ENCODE measurements at places on chromosomes 2 and 18.

- no peak for DNase-seq
These were observed 76.1 kb upstream of the DNMT3A start for GRCh38 chr2:25417715-25418369.

DNA sequence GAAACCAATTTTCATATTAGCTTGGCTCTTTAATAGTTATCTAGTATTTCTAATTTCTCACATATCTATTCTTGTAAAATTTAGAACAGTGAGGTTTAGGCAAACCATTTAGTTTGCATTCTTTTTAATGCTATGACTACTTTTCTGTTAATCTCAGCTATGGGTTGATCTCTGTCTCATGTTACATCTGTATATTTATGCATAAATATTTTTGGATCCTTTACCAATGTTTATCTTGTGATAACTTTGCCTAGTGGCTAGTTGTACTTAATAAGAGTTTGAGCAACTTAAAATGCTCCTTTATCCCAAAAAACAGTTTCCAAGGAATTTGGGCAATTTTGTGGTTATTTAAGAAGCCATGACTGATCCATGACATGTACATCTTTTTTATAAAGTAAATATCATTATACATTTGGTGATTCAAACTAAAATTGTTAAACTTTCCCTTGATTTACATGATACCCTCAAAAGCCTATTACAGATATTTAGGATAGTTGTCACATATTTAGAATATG lies 86.3 kb downstream of the R3HDM1 start:
- DNase-seq, result no peak

GRCh38 chr18:1505856-1506255 lies 601.2 kb downstream of the ADCYAP1 start:
- DNase-seq, result no peak

- no peak for DNase-seq
These were observed 47.0 kb downstream of the RRM2 start for GRCh38 chr2:10169581-10169980.

- DNase-seq, result no peak
These were observed 33.6 kb downstream of the RASGRP3 start for GRCh38 chr2:33509908-33510585.

- no peak for DNase-seq
These were observed 3.3 kb downstream of the KLHL29 start for GRCh38 chr2:23388294-23388693.

DNA sequence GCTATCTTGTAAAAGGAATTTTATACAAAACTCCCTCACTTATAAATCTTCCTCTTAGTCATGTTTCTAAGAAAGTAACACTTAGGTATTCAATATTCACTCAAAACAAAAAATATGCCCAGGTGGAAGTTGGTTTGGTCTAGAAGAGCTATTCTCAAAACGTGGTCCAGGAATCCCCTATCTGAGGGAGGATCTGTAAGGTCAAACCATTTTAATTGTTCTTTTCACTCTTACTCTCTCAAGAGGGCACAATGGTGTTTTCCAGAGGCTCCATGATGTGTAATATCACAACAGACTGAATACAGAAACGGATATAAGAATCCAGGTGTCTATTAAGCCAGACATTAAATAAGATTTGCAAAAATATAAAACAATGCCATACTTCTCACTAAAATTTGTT lies 9.9 kb downstream of the MOB1A start:
- DNase-seq, result no peak

DNA sequence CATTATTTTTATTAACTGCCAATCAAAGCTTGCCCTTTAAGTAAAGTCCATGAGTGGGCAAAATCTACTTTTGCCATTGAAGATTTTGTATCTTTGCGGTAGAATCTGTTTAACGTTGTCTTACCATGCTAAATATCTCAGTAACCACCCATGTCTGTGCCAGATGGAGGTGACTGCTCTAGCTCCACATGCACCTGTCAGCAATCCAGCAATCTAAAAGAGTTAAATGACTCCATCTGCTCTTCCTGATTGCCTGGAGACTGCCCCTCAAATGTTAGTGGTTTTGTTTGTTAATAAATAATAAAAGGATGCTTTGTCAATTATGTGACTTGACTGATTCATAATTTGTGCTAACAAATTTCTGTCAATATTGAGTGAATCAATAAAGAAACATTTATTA lies 141.7 kb downstream of the RBM43 start:
- DNase-seq, result no peak

- DNase-seq, result no peak
These were observed 82.3 kb downstream of the FAM117B start for GRCh38 chr2:202716953-202717597.

GRCh38 chr2:113211226-113212105 lies 37.7 kb downstream of the PSD4 start:
- no peak for DNase-seq

- DNase-seq, result no peak
These were observed 75.4 kb downstream of the CSRNP3 start for GRCh38 chr2:165544897-165545296.

DNA sequence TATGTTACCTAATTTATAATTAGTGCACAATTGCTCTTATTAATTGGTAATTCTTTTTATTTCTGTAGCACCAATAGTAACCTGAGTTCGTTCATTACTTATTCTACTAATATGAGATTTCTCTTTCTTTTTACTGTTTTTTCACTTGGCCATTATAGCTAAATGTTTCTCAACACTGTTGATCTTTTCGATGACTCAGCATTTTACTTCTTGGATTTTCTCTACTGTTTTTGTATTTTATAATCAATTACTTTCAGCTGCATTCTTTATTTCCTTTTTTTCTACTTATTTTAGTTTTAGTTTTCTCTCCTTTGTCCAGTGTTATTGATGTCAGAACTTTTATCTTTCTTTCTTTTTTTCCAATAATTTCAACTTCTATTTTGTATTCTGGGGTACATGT lies 589.4 kb upstream of the SOX11 start:
- DNase-seq, result no peak

GRCh38 chr2:151789055-151789834 lies 39.0 kb downstream of the ARL5A start:
- no peak for DNase-seq

GRCh38 chr18:57806201-57806977 lies 3.3 kb upstream of the ATP8B1 start:
- DNase-seq, result no peak

- peak; percentile 9 for DNase-seq
These were observed 86.7 kb downstream of the C18orf54 start for GRCh38 chr18:54444319-54444914.

GRCh38 chr2:36356990-36357846 lies 1.6 kb downstream of the CRIM1 start:
- DNase-seq, result no peak

DNA sequence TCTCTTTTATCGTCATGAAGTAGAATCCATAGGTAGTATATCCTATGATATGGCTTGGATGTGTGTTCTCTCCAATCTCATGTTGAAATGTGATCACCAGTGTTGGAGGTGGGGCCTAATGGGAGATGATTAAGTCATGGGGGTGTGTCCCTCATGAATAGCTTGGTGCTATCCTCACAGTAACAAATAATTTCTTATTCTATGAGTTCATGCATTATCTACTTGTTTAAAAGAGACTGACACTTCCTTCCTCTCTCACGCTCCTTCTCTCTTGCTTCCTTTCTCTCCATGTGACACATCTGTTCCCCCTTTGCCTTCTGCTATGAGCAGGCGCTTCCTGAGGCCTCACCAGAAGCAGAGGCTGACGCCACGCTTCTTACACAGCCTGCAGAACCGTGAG lies 165.6 kb downstream of the MREG start:
- DNase-seq, result no peak

- DNase-seq, result no peak
These were observed 32.5 kb upstream of the MRPS9 start for GRCh38 chr2:105005181-105005951.

- peak; percentile 12 for DNase-seq
These were observed 113.0 kb downstream of the DYSF start for GRCh38 chr2:71566372-71566771.

GRCh38 chr2:203583701-203584100 lies 48.6 kb upstream of the RAPH1 start:
- DNase-seq, result no peak

GRCh38 chr18:62418258-62418657 lies 93.1 kb downstream of the TNFRSF11A start:
- no peak for DNase-seq

- DNase-seq, result no peak
These were observed 136.9 kb downstream of the COPS8 start for GRCh38 chr2:237222601-237223041.

DNA sequence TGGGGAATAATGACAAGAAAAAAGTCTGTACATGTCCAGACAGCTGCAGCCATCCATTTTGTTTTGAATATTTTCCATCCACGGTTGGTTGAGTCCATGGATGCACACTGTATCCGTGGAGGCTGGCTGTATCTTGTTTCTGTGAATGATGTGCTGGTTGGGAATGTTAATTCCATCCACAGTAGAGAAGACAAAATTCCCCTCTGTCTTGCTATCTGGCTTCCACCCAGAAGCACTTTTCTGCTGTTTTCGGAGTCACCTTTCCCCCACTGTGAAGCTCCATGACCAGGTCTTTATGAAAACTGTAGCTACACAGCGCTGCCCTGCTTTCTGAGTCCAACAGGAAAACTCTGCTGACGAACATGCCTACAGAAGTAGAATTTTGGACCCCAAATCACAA lies 122.3 kb downstream of the HRH4 start:
- no peak for DNase-seq
